ENCODE measurements at places on chromosomes 4 and X.

- no peak for DNase-seq
Measured at GRCh38 chrX:56498756-56499155, 64.7 kb upstream of the UBQLN2 start.

DNA sequence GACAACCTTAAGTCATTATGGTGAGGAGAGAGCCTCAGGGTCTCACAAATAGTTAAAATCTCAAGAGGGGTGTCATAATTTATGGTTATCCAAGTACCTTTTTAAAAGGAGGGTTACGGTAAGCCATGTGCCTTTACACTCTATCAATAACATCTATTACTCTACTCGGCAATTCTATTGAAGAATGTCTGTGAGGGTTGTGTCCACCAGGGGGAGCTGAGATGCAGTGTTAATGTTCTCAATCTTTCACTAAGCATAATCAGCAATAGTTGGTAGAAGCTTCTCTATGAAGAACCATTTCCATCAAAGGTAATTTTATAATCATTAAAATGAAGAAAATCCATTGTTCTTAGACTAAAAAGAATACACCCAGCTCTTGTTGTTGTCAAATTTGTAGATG, 457.4 kb downstream of the CENPC start:
- no peak for DNase-seq

DNA sequence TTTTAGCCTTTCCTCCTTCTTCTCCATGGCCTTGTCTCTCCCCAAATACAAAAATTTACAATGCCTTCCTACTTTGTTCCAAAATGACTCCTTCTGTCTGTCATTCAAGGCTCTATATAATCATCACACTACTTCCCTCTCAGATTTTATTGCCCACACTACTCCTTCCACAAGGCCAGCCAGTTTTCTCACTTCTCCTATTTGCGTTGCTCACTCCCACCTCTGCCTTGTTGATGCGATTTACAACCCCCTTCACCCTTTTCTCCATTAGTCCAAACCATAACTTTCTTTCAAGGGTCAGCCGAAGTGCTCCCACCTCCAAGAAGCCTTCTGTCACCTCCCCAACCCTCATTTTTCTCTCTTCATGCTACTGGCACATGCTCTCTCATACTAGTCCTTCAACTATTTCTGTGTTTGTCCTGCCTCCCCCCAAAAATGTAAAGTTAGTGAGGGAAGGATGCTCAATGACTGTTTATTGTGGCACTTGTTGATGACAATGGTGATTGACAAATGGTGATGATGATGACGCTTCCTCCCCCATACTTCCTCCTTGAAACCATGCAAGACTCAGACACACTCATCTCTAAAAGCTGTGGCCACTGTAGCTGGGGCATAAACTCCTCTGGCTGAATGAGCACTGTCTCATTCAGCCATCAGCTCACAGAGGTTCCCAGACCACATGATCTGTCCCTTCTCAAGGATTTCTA, 2.7 kb upstream of the XKRX start:
- no peak for DNase-seq

GRCh38 chrX:13837290-13837745, 20.4 kb upstream of the GPM6B start:
- DNase-seq: no peak

- DNase-seq: no peak
Measured at GRCh38 chr4:55338486-55338885, 7.6 kb upstream of the SRD5A3 start.

DNA sequence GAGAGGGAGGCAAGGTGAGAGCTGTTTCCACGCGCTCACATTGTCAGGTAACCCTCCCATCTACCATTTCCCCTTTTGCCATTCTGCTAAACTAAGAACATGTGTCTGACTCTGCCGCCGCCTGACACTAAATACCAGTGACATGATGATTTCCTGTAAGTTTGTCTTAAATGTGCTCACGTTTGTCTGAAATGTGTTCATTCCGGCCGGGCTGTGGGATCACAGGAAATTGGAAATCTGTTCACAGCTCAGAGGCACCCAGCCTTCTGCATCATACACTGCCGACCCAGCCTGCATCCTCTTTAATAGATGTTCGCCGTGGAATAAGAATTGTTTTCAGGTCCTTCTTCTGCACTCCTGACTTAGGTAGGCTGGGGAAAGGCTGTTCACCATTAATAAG, 336.2 kb upstream of the PPARGC1A start:
- no peak for DNase-seq

DNA sequence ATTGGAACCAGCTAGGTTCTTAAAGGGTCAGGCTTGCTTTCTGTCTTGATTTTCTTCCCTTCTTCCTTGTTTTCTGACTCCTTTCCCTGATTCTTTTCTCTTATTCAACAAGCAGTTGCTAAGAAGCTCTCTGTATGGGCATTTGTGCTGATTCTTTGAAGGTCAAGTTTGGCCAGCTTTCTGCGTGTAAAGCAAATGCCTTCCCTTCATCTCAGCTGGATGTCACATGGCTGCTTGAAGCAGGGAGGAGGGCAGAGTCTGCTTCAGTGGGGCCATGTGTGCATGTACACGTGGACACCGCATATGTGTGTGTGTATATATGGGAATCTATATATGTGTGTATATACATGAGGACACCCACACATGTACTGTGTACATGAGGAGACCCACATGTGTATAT, 139.9 kb upstream of the ATP6AP2 start:
- DNase-seq: no peak

DNA sequence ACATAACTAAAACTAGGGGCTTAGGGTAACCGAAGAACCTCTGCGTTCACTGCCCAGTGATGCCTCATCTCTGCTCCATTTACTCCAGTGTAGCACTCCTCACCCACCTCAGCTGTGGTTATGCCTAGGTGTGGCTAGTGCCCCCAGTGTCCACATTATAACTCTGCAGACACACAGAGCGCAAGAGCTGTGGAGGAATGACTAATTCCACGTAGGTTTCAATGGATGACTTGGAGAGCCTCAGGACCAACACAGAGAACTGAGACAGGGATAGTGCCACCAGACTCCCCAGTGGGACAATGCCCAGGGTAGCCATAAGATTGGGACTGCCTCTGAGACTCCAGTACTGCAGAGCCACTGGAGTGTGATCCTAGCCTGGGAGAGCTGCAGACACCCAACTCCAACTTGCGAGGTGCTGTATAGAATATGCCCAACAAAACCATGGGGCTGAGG, 542.4 kb upstream of the DIPK2B start:
- no peak for DNase-seq

All from stimulated activated CD4-positive, alpha-beta T cell treated with anti-CD3 and anti-CD28 coated beads, Interleukin-15, amount 100 ng/mL, for 1 hour (primary cell).